ENCODE measurements at places on chromosomes 1 and 21.

- DNase-seq, result no peak
Observed at GRCh38 chr1:116911188-116911553, 1.5 kb downstream of the PTGFRN start.

DNA sequence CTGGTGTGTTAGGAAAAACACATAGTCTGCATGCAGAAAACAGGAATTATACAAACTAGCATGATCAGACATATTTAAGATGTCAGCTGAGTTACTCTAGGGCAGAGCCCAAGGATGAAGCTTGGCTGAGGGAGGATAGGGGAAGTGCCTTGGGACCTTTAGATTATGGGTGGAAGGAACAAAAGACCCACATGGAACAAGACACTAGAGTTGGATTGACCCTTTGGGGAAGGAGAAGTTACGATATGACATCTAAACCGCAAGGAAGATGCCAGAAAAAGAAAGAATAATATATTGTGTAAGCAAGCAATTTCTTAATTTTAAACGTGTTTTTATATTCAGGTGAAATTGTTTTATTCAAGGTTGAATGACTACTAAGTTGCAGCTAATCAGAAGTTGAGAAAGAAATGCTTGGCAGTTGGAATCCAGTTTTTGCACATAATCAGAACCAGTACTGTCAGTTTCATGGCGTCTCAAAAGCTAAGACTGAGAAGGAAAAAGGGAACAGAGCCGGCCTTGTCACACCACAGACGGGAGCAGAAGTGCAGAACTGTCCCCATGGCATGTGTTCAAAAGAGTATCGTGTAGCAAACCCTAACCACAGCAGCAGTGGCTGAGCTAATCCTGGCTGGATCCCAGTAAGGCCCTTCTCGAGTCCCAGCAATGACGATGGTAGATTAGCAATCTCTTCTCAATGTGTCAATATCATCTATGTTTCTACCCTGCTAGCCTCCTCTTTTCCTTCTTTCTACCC is 31.2 kb upstream of the IFNAR2 start:
- peak; percentile 84 for DNase-seq

DNA sequence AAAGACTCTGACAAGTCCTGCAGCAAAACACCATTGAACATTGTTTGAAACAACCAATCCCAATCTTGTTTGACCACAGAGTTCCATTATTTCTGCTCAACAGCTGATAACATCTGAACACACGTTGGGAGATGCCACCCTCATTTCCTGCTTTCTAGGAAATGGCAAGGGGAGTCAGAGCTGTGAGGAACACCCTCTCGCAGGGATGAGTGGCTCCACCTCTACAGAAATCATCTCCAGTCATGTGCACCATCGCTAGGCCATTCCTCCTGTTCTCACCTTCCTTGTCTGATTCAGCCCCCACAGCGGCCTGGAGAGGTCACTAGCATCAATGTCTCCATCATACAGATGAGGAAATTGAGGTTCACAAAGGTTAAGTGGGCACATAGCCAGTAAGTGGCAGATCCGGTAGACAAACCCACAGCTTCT is 22.4 kb upstream of the RUNX3 start:
- DNase-seq, result peak; percentile 82

DNA sequence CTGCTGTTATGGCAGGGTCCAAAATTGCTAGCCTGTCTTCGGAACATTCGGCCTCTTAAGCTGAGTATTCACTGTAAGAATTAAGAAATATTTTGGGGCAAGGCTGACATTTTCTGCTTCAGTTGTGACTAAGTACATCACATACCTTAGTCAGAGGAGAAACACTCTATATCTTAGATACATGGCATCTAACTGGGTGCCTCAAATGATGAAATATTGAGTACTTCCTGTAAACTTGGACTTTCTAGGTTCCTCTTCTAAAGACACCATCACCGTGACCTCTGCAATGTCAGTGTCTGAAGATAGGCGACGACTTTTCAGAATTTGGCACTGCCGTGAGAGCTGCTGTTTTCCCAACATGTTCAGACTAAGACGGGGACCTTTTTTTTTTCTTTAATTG is 65.6 kb downstream of the PCBP3 start:
- peak; percentile 33 for DNase-seq

GRCh38 chr1:24321126-24321525 is 2.0 kb downstream of the GRHL3 start:
- DNase-seq, result peak; percentile 38

- peak; percentile 81 for DNase-seq
Observed at GRCh38 chr1:42765832-42766740, 742 bp downstream of the P3H1 start.

GRCh38 chr1:2210084-2210653 is 15.6 kb upstream of the FAAP20 start:
- DNase-seq, result no peak

GRCh38 chr1:18160290-18160942 is 52.8 kb downstream of the IGSF21 start:
- DNase-seq, result peak; percentile 16

DNA sequence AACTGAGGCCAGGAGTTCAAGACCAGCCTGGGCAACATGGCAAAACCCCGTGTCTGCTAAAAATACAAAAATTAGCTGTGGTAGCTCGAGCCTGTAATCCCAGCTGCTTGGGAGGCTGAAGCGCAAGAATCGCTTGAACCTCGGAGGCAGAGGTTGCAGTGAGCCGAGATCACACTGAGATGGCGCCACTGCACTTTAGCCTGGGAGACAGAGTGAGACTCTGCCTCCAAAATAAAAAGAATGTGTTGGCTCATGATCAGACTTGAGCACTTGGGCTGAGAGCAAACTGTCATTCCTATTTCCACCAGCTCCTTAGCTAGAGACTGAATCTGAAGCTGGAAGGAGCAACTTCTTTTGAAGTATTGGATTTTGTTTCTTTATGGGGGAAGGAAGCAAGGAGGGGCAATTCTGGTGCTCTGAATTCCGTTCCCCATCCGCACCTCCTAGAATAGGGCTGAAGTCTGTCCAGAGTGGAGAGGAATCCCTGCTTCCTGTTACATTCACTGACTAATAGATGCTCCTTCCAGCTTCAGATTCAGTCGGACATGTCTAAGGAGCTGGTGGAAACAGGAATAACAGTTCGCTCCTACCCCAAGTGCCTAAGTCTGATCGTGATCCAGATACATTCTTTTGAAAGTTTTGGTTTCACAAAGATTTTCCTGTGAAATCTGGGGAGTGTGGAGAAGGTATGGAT is 3.8 kb downstream of the ZNF672 start:
- DNase-seq, result peak; percentile 84
